ENCODE measurements at places on chromosomes 1 and 21. TPM values are rescaled to one million over a fixed set of nuclear protein-coding genes. Genes with fewer than 3 reads are reported as not detected.

- DNase-seq, result no peak
Observed at GRCh38 chr1:234584926-234585325, 25.1 kb downstream of the IRF2BP2 start.

DNA sequence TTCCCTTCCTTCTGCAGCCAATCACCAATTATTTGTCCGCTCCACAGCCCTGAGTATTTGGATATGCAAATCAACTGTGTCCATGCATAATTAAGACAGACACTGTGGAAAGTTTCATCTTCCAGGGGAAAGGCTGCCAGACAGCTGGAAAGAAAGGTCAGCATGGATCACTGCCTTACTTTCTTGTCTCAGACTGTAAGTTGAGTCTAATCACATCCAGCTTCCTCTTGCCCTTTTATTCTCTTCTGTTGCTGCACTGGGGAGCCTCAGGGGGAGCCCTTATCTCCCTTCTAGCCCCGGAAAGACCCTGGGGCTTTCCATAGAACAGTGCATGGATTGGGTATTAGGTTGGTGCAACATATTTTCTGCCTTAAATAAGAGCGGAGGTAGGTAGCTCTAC is 182.9 kb downstream of the OMA1 start:
- no peak for DNase-seq

- no peak for DNase-seq
Observed at GRCh38 chr1:116002781-116003420, 26.6 kb downstream of the SLC22A15 start.

GRCh38 chr1:198918920-198919319 is 280.1 kb downstream of the PTPRC start:
- no peak for DNase-seq

DNA sequence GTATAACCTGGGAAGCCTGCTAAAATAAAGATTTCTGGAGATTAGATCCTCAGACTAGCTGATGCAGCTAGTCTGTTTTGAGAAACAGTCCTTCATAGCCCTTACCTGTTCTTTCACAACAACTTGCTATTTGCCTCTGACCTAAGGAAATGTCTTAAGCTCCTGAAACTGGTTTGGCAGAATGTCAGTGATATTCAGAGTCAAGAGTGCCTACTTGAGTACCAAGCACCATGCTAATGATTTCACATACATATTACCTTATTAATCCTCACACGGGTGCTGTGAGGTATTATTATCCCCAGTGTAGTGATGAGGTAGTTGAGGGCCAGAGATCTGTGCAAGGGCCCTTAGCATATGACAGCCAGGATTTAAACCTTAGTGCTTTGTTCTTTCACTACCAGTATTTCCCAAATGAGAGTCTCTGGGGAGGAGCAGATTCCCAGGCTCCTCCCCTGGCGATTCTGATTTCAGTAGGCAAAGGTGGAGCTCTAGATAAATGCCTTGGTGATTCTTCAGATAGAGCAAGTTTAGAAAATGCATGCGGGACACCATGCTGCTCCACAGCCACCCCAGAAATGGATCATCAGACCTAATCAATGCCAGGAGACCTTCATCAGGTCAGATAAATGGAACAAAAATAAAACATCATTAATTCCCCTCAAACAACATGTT is 47.4 kb upstream of the WNT2B start:
- no peak for DNase-seq

- DNase-seq, result no peak
Observed at GRCh38 chr1:234544087-234544579, 65.2 kb upstream of the TARBP1 start.

DNA sequence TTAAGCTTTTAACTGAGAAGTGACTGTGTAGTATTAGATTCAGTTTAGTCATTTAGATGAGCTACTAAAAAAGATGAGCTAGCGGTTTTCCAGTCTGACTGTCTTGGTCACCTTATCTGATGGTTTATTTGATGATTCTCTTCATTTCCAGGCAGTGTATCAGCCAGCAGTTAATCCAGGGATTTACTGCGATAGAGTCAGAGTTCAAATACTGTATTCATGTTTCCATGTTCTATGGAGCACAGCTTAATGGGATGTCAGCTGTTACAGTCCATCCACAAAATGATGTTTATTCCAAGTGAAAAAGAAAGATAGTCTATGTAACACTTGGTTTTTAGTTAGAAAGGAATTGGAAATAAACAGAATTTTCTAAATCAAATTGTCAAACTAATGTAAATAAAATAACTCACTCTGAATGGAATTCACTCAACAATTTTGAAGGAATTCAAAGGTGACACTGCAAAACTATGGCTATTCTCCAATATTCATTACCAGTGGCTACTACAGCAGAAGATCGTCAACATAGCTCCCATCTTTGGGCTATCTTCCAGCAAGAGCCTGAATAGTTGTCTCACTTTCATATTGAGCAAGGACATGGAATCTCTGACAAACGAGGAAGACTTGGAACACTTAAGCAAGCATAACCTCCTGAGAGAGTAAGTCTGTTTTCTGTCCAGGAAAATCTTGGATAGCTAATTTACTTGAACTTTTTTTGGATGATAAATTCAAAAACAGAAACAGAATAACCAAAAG is 54.6 kb upstream of the DPT start:
- no peak for DNase-seq

GRCh38 chr1:183278739-183279591 is 92.9 kb downstream of the LAMC2 start:
- DNase-seq, result no peak

- no peak for DNase-seq
Observed at GRCh38 chr21:45976701-45977311, 4.8 kb upstream of the COL6A1 start.

GRCh38 chr1:154463512-154463990 is 38.5 kb upstream of the TDRD10 start:
- DNase-seq, result no peak

GRCh38 chr1:53582211-53583020 is 123.2 kb downstream of the DMRTB1 start:
- no peak for DNase-seq

CLCA1 gene
- total RNA-seq, result not detected

TNFSF18 gene
- total RNA-seq, result not detected

ANKRD35 gene
- 1.1 TPM for total RNA-seq

MAP3K7CL gene
- 1.1 TPM for total RNA-seq

CD247 gene
- total RNA-seq, result 0.92 TPM

SRSF10 gene
- total RNA-seq, result 51.9 TPM

S100A2 gene
- total RNA-seq, result 2.3 TPM

NEGR1 gene
- total RNA-seq, result 15.2 TPM
